ENCODE measurements at places on chromosomes 3 and 15.

- DNase-seq: peak; percentile 68
These were observed 68.1 kb downstream of the SLC6A1 start for GRCh38 chr3:11060500-11061251.

DNA sequence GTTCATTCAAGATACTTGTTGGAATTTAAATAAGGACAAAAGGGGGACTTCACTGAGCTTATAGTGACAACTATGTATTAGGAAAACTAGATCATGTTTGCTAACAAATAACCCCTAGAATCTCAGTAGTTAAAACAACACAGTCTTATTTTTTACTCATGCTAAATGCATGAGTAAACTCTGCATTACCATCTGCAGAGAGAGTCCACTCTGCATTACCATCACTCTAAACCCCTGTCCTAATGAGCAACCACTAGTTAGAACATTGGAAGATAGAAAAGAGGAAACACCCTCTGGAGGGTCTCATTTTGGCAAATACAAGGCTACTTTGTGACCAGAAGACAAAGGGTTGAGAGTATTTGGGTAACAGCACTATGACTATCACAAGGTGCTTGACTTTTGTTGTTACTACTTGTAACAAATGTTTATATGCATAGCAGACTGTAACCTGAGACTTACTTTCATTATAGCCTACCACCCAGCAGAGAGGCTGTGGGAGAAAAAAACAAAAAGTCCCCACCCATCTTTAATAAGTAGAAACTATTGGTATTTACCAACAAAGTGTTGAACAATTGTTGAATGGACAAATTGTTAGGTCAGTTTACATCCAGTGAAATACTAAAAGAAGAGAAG is 99.1 kb downstream of the OXSM start:
- DNase-seq: no peak

DNA sequence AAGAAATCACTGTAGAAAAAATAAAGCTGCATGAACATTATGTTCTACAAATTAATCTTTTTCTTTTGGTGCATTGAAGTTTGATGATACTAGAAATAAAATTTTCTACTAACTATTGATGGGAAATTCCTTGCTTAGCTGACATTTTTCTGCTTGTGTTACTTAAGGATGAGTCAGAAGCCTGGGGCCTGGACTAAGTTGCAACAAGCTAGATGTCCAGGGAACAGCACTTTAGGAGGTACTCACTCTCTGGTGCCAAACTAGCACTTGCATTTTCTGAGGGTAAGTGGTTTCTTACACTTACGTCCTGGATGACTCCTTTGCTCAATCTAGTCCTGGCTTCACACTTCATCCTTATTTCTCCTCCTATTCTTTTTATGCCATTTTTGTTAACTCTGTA is 945.1 kb downstream of the IGSF11 start:
- DNase-seq: no peak

DNA sequence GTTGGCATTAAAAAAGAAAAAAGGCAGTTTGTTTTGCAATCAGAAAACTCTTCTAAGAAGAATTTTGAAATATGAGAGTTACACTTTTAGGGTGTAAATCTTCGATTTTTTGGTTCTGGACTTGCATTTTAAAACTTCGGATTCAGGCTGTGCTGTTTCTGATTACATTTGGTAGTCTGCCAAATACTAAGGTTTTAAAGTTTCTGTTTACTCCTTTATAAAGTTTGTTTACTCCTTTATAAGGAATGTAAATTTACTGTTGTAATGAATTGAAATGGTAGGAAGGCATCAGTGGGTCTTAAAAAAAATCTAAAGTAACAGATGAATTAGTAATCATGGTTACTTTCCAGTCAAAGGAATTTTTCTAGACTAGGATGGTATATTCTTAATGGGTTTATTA is 14.1 kb downstream of the FXR1 start:
- DNase-seq: no peak

- DNase-seq: no peak
These were observed 48.9 kb upstream of the CPNE4 start for GRCh38 chr3:132083583-132084279.

DNA sequence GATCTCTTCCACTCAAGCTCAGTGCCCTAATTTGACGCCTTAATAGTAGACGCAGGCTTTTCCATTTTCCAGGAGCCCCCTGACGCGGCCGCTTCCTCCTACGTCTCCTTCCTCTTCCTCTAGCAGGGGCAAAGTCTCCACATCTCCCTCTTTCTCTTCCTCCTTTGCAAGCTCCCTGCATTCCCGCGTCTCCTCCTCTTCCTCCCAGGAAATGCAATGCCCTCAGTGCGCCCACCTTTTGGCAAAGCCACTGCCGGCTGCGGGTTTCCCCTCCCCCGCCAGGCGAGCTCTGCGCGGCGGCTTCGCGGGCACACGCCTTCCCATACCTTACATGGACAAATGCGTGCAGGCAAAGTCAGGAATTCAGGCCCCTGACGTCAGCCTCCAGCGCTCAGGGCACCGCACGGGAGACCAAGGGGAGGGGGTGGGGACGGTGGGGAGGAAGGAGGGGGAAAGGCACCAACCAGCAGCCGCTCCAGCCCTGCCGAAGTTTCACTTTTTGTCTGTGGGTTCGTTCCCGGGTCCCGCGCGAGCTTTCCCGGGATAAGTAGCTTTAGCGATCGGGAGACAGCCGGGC is 432 bp upstream of the LPP start:
- peak; percentile 28 for DNase-seq

DNA sequence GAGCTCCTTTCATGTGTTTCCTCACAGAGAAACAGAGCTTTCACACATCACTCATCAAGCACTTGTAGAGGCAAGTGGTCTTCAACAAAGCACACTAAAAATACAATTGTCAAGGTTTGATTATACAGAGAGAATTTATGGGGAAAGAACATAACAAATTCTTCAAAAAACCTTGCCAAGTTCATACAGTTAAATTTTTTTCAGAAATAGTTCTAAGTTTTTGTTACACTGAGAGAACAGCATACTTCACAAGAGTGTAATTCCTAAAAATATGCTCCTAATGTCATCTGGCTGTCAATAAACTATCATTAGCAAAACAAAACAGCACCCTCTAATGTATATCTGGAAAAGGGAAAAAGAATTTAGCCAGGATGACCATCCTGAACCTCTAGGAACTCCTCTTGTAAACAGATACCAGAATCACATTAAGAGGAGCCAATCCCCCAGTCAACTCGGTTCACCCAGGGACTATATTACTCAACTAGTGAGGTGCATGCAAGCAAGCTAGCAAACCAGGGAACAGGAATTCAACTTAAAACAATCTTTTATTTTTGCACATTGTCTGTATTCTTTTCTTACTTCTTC is 63.3 kb downstream of the RAD18 start:
- DNase-seq: no peak

DNA sequence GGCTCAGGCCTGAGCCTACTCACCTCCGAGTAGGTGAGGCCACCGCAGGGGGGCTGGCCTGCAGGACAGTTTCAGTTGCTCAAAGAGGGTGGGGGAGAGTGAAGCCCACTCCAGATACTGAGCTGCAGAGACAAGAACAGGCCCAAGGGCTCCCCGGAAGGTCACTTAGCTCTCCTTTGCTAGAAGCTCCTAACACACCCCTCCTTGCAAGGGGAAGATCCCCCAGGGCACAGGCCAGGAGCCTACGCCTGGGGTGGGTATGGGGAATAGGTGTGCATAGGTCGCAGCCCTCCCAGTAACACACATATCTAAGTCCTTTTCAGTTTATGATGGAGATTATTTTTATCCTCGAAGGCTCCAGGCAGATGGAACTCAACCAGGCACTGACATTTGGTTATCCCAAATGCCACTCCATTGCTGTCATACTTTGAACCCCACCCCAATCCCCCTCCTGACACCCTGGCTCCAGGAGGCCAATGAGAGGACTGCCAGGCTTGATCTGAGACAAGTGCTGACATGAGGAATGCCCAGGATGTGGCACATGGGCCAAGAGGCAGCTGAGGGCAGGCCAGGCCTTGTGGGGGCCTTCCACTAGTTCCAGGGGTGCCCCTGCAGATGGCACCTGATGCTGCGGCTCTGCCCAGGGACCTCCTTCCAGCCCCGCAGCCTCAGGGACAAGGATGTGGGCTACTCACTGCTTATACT is 1.1 kb upstream of the MUSTN1 start:
- DNase-seq: no peak

DNA sequence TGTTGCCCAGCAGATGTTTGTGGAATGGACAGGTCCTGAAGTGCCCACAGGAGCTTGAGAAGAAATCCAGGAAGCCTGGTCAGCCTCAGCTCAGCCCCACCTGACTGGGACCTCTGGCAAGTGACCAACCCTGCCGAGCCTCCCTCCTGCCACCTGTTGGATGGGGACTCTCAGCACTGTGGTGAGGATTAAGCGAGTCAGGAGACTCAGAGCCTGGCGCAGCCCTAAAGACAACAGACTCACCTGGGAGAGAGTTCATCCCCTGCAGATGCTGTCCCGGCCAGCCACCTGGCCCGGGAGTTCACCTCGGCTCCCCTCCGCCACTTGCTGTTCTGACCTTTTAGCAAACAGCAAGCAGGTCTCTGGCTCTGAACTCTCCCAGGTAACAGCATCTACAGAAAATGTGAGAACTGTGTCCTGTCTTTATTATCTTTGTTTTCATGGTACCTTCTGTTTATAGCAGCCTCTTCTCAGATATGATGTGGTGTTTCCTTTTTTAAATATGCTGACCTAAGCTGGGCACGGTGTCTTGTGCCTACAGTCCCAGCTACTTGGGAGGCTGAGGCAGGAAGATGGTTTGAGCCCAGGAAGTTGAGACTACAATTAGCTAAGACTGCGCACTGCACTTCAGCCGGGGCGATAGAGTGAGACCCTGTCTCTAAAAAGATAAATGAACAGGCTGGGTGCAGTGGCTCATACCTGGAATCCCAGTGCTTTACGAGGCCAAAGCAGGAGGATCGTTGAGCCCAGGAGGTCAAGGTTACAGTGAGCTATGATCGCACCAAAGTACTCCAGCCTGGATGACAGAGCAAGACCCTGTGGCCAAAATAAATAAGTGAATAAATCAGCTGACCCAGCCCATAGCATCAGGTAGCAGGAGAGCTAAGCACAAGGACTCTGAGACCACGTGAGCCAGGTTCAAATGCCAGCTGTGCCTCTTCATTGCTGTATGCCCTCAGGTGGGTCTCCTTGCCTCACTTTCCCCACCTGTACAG is 32.4 kb upstream of the SLC6A6 start:
- DNase-seq: peak; percentile 80

DNA sequence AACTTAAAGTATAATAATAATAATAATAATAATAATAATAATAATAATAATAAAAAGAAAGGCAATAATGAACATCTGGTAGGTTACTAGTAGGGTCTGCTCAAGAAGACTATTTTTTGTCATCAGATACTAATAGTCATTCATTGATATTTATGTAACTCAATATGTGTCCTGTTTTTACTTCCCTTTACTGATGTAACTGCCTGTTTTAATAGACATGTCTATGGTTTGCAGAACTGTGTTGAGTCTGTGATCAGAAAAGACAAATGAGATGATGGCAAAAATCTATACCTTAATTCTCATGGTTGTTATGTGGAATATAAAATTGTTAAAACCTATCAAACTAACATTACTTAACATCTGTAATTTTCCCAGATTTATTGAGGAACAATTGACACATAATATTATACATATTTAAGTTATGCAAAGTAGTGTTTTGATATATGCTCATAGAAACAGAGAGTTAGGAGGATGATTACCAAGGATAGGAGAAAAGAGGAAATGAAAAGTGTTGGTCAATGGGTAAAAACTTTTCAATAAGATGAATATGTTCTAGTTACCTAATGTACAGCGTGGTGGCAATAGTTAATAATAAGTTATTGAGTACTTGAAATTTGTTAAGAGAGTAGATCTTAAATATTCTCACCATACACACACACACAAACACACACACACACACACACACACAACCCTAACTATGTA is 699.4 kb downstream of the ZPLD1 start:
- no peak for DNase-seq

- DNase-seq: no peak
These were observed 174.9 kb downstream of the XXYLT1 start for GRCh38 chr3:195096053-195096452.

DNA sequence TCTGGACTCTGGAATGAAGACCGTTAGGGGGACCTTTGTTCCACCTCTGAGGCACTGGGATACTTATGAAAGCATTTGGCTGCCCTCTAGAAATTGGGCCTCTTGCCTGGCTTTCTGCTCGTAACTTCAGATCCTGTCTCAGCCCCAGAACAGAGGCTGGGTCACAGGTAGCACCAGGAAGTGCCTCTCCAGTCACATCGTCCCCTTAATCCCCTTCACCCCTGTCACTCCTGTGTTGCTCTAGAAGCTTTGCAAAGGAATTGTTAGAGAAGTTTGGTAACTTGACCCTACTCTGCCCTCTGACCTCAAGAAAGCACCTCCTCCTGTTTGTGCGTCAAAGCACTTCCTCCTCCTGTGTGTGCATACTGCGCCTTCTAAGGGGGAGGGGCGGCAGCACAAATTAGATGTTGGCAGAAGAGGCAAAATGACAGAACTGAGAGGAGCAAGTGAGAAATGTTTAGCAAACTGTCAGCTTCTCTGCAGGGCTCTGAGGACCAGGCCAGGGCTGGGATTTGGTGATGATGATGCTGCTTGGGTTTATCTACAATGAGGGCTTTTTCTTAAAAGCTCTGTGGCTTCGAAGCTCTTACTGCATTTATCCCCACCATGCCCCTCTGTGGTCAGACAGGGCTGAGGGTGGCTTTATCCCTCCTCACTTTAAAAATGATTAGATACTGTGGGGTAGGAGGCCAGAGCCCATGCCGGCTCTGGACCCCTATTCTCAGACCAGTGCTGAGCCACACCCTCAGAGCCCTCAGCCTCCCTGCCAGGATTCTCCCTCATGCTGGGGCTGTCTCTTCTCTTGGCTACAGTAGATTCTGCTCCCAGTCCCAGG is 76.2 kb downstream of the LARS2 start:
- no peak for DNase-seq

DNA sequence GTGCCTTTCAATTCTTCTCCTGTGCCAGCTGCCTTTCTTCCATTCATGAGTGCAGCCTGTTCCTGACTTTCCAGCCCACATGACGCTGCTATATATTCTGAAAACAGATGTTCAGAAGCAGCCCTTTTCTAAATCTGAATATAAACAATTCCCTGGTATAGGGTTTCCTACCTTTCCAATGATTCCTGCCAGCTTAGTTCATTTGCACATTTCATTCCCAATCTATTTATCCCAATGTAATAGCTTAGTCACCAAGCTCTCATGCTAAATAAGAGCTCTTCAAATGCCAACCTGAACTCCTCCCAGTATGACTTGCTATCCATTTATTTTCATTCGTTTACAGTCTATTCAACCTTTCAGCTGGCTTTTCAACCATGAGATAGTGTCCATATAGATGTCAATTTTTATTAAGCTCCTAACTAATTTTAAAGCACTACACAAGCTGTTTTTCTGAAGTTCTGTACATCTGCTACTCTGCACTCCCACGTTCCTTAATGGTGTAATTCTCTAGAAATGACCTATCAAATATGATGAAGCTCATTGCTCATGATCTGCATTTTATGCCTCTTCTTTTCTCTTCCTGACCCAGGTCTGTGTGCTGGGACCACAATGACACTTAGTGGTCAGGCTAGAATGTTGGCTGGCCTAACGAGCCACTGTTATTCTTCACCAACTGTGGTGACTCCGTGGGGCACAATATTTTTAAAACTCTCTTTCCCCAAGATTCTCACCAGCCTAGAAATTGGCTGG is 605.0 kb upstream of the TBL1XR1 start:
- peak; percentile 89 for DNase-seq
